ENCODE measurements at places on chromosomes 6 and 20. TPM values are rescaled to one million over a fixed set of nuclear protein-coding genes. Genes with fewer than 3 reads are reported as not detected.

Gene OR2B6
- total RNA-seq = not detected

DNA sequence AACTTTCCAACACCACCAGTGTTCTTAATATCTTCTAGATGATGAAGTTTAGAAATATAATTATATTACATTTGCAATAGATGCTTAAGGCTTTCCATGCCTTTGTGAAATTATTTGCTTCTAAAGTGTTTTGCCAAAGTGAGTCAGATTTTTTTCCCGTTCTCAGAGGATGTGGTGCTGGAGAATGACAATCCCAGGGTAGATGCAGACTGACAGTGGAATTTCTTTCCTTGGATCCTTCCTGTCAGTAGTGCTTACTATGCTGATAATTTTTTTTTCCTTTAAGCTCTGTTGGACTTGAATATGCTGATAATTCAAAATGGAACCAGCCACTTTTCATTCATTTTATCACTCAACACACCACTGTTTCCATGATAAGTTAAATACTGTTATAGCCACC lies 59.9 kb upstream of the SOX4 start:
- no peak for DNase-seq

GRCh38 chr6:102154176-102154575 lies 760.7 kb downstream of the GRIK2 start:
- DNase-seq = no peak

GRCh38 chr6:39102821-39103136 lies 12.2 kb downstream of the SAYSD1 start:
- no peak for DNase-seq

- no peak for DNase-seq
These were observed 10.2 kb downstream of the SMPDL3A start for GRCh38 chr6:122799140-122799745.

All from glutamatergic neuron (in vitro differentiated cells).